ENCODE measurements at places on chromosomes 16 and 17. TPM values are rescaled to one million over a fixed set of nuclear protein-coding genes. Genes with fewer than 3 reads are reported as not detected.
A peak's percentile ranks its signal among the peaks of the same experiment; 100 is the strongest.

- peaks cover 9% of the 10 kb centered on the region for H3K27me3 ChIP-seq
- H3K4me3 ChIP-seq, result no peak overlapping the region
- DNase-seq, result no peak
- no peaks in the 10 kb centered on the region for H3K36me3 ChIP-seq
- H3K27ac ChIP-seq, result no peak overlapping the region
- H3K4me1 ChIP-seq, result peaks cover 2% of the 10 kb centered on the region
Measured at GRCh38 chr17:43591779-43592562, 45.8 kb upstream of the ETV4 start.

VMO1 gene
- not detected for total RNA-seq

ZNF48 gene
- 6.7 TPM for total RNA-seq

GRCh38 chr16:67275321-67275720 lies 4.0 kb upstream of the PLEKHG4 start:
- no peak overlapping the region for H3K27ac ChIP-seq
- no peak for DNase-seq
- H3K4me3 ChIP-seq, result no peak overlapping the region
- H3K36me3 ChIP-seq, result peaks cover 4% of the 10 kb centered on the region
- peaks cover 13% of the 10 kb centered on the region for H3K4me1 ChIP-seq
- no peaks in the 10 kb centered on the region for H3K27me3 ChIP-seq

OR1F1 gene
- total RNA-seq, result not detected

DNA sequence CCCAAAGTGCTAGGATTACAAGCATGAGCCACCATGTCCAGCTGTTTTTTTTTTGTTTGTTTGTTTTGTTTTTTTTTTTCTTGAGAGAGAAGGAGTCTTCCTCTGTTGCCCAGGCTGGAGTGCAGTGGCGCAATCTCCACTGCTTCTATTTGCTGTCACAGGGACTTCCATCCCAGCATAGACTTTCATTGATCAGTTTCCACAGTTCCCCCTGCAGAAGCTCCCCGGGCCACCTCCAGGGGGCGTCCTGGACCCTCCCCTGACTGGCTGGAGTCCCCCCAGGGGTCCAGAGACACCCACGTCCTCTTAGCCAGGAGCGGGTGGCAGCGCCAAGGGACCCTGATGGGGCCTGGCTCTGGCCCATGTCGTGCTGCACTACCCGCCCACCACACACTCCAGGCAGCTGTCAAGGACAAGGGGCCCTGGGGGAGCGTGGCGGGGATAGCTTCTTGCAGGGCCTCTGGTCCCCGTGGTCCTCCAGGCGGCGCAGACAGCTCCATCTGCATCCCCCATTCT lies 3.1 kb upstream of the NPW start:
- no peaks in the 10 kb centered on the region for H3K4me1 ChIP-seq
- H3K36me3 ChIP-seq, result peaks cover 2% of the 10 kb centered on the region
- no peak overlapping the region for H3K4me3 ChIP-seq
- H3K27me3 ChIP-seq, result peaks cover 12% of the 10 kb centered on the region
- no peak for DNase-seq
- no peak overlapping the region for H3K27ac ChIP-seq

- H3K36me3 ChIP-seq, result peaks cover 2% of the 10 kb centered on the region
- H3K4me1 ChIP-seq, result peaks cover 4% of the 10 kb centered on the region
Measured at GRCh38 chr17:68573338-68573737, 27.8 kb downstream of the FAM20A start.

DNA sequence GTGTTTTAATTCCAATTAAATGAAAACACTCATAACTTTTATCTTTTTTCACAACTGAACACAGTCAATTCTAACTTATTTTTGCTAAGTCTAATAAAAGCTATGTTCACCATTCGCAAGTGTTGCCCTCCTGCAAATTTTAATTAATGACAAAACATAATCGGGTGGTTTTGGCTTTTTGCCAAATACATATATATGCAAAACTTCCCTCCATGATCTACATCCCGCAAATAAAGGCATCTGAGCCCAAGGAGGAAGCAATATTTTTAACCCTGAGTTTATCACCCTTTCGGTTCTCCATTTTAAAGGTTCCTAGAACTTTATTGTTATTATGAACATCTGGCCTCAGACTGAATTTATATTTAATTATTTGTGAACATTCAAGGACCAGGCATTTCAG lies 507.9 kb downstream of the CDH13 start:
- peaks cover 14% of the 10 kb centered on the region for H3K4me1 ChIP-seq
- no peaks in the 10 kb centered on the region for H3K36me3 ChIP-seq
- peaks cover 8% of the 10 kb centered on the region for H3K27me3 ChIP-seq
- no peak overlapping the region for H3K4me3 ChIP-seq
- DNase-seq, result no peak

GRCh38 chr17:4980644-4981216 lies 6.7 kb downstream of the CAMTA2 start:
- H3K36me3 ChIP-seq, result peaks cover 16% of the 10 kb centered on the region
- peak overlapping the region; percentile 84 for H3K27ac ChIP-seq
- H3K27me3 ChIP-seq, result no peaks in the 10 kb centered on the region
- peaks cover 18% of the 10 kb centered on the region for H3K4me1 ChIP-seq
- H3K4me3 ChIP-seq, result peak overlapping the region; percentile 63

- H3K27ac ChIP-seq, result no peak overlapping the region
- DNase-seq, result no peak
- no peaks in the 10 kb centered on the region for H3K4me1 ChIP-seq
- H3K36me3 ChIP-seq, result no peaks in the 10 kb centered on the region
- no peak overlapping the region for H3K4me3 ChIP-seq
- no peaks in the 10 kb centered on the region for H3K27me3 ChIP-seq
Measured at GRCh38 chr16:6362321-6362720, 970.3 kb upstream of the RBFOX1 start.

DNA sequence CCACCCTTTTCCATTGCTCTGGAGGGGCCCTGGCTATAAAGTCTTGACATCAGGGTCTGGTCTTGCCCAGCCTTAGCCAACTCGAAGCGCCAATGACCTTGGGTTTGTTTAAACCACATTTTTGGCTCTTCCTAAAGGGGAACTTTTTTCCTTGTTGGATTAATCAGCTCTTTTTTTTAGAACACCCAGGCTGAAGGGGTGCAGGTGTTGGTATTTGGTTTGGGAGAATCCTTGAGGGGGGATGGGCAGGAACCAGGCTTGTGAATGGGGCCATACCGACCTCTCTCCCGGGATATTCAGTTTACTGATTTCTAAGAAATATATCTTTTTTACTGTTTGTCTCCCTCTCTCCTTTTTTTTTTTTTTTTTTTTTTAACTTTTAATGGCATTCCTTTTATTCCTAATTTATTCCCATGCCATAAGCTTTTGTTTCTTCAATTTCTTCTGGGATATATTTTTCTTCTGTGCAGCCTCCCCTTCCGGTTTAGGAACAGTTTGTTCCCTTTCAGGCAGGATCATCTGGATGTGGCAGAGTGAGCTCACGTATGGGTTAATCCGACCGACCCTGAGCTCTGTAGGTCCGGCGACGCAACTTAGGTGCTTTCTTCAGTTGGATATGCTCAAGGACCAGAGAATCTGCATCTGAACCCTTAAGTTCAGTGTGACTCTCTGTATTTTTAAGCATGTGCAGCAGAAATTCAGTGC lies 129.5 kb downstream of the ABCC6 start:
- no peaks in the 10 kb centered on the region for H3K27me3 ChIP-seq
- no peak overlapping the region for H3K27ac ChIP-seq
- no peak overlapping the region for H3K4me3 ChIP-seq
- peaks cover 6% of the 10 kb centered on the region for H3K4me1 ChIP-seq
- DNase-seq, result no peak

GRCh38 chr17:76697702-76698465 lies 12.9 kb downstream of the MXRA7 start:
- no peaks in the 10 kb centered on the region for H3K36me3 ChIP-seq
- no peak for DNase-seq
- peaks cover 20% of the 10 kb centered on the region for H3K4me1 ChIP-seq
- no peaks in the 10 kb centered on the region for H3K27me3 ChIP-seq
- no peak overlapping the region for H3K4me3 ChIP-seq

TP53TG3B gene
- total RNA-seq, result not detected

DNA sequence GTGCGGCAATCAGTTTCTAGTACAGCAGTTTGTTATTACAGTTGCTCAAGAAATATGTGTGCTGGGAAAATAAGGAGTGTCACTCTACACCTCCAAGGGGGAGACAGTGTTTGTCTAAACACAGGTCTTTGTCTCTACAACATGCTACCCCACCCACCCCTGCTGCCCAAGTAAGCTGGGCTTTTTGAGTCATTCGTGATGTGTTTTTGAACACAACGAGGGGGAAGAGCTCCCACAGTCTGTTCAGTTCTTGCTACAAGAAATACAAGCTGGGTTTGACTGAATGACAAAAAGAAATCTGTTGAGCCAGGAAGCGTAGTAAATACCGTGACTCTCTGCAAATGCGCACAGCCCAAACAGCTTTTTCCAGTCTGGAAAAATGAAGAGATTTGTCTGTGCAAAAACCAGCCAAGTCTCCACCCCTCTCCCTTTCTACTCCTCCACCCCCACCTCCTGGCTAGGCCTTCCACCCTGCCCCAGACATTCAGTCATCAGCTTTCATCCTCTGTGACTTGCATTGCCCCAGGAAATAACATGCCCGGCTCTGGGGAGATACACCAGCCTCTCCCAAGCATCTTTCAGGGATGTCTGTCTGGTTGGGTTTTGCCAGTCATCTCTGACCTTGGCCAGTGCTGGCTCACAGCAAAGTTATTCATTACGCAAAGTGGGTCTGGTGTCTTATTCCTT lies 25.7 kb downstream of the CHD9 start:
- no peaks in the 10 kb centered on the region for H3K27me3 ChIP-seq
- no peak for DNase-seq
- H3K4me1 ChIP-seq, result peaks cover 8% of the 10 kb centered on the region
- peaks cover 2% of the 10 kb centered on the region for H3K36me3 ChIP-seq

DNA sequence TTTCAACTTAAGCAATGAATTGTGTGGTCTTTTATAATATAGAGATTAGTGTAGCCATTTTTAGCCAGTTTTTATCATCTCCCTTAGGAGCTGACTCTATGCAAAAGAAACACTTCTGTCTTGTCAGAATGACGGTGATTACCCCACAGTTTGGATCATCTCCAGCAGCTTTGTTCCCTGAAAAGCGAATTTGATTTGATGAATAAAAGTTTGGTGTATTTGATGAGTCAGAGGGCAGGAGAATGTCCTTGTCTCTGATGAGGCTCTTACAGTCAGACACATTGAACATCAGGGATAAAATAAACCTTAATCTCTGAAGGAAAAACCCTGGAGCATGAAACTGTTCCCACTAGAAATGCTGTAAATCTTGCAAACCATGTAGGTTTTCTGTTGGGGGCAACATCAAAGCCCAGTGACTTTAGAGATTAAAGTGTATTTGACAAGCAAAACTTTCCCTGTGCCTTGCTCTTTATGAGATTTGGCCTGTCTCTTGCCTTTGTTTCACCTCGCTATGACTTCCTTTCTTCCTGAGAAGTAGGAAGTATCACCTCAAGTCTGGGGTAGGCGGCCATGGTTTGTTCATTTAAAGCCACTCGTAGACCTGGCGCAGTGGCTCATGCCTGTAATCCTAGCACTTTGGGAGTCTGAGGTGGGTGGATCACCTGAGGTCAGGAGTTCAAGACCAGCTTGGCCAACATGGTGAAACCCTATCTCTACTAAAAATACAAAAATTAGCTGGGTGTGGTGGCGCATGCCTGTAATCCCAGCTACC lies 209.3 kb downstream of the FTO start:
- no peaks in the 10 kb centered on the region for H3K27me3 ChIP-seq
- no peak overlapping the region for H3K27ac ChIP-seq
- no peak overlapping the region for H3K4me3 ChIP-seq
- peaks cover 20% of the 10 kb centered on the region for H3K4me1 ChIP-seq
- no peak for DNase-seq
- H3K36me3 ChIP-seq, result no peaks in the 10 kb centered on the region

DNA sequence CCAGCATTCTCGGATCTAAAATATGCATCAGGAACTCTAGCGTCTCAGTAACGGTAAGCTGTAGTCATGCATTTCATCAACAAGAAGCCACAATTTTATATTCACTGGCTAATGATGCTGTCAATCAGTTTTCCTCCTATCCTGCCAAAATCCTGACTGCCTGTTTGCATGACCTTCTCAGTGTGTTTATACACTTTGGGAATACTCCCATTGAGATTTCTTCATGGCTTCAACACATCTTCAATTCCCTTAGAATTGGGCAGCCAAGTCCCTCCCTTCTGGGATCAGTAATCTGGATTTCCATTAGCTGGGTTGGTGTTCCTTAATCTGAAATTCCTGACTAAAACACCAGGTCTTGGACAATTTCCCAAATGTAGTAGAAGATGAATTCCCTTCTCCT lies 348.9 kb upstream of the DYNLRB2 start:
- H3K27me3 ChIP-seq, result peaks cover 43% of the 10 kb centered on the region
- no peaks in the 10 kb centered on the region for H3K4me1 ChIP-seq
- no peaks in the 10 kb centered on the region for H3K36me3 ChIP-seq
- no peak overlapping the region for H3K27ac ChIP-seq

DNA sequence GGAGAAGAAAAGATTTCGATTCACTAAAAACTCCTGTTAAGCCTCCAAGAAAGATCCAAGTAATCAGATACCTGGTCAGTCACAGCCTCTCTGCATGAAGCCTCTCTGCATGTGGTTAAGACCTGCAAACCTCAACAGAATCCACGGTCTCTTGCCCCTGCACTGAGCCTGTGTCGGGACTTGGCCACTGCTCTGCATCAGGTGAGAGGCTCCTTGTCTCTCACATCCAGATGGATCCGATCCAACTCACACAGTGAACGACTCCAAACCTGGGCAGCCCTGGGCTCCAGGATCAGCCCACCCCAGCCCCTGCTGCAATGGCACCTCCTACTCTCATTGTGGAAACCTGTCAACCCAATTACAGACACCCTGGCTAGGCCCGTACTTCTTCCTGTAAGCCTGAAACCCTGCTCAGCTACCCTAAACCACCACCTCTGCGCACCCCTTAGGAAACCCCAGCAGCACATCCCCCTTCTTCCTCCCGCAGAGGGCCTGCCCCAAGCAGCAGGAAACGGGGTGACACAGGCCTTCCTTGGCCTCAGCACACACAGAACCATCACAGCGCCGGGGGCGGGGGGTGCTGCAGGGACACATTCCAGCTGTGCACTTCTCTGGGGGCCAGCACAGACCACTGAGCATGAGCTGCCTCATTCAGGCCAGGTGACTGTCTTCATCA lies 129.5 kb downstream of the ANKRD11 start:
- no peaks in the 10 kb centered on the region for H3K36me3 ChIP-seq
- H3K27ac ChIP-seq, result peak overlapping the region; percentile 96
- H3K27me3 ChIP-seq, result no peaks in the 10 kb centered on the region
- H3K4me3 ChIP-seq, result peak overlapping the region; percentile 87
- peaks cover 75% of the 10 kb centered on the region for H3K4me1 ChIP-seq
- DNase-seq, result peak; percentile 61

CMTM2 gene
- total RNA-seq, result not detected

IGFBP4 gene
- total RNA-seq, result 5.7 TPM

ITGAX gene
- 16.0 TPM for total RNA-seq
